Suppressor macrophage treated with lipopolysaccharide for 1 hour (primary cell): ENCODE measurements at places on chromosomes 3 and 15.

DNA sequence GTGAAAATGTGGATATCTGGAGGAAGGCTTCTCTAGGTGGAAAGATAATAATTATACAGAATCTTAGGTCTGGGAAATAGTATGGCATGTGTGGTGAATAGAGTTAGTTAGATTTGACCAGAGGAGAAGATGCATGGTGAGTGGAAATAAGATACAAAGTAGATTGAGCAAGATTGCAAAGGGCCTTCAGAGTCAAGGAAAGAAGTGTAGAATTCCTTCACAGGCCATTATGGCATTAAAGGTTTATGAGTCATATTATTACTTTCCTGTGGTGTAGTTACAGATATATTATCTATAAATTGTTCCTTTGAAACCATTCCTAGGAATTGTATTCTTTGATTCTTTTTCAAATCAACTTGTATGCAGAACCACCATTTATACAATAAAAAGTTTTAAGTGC, 660.3 kb downstream of the SI start:
- no peak for DNase-seq

GRCh38 chr3:23496165-23496564, 293.0 kb downstream of the UBE2E2 start:
- no peak for DNase-seq

DNA sequence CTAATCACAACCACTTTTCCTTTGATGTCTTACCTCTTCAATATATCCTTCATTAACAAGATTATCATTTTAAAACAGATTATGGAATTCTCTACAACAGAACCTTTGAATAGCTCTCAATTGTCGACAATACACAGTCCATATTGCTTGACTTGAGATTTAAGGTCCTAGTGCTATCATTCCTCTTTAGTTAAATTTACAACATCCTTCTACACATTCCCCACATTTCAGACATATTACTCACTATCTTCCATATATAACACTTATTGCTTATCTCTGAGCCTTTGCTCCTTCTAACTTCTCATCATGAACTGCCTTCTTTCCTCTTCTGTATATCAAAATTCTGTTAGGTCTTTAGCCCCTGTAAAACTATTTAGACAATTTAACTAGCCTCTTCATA, 247.0 kb downstream of the STXBP5L start:
- no peak for DNase-seq

- no peak for DNase-seq
Measured at GRCh38 chr3:123536153-123536895, 48.5 kb downstream of the HACD2 start.

- no peak for DNase-seq
Measured at GRCh38 chr3:150825192-150825915, 62.4 kb upstream of the SIAH2 start.

DNA sequence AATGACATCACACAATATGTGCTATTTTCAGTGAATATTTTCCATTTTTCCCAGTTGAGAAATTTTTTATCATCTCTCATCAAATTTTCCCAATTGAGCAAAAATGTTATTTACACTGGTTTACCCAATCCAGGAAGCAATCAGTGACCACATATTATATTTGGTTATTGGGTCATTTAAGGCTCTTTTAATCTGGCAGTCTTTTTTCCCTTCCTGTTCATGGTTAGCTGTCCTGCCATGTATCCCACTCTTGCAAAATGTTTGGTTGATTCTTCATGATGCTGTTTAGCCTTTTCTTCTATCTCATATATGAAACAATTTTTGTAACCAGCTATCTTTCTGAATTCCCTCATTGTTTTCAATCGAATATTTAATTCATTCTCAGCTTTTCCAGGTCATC, 626.0 kb downstream of the RBMS3 start:
- peak; percentile 25 for DNase-seq

GRCh38 chr3:192879346-192880031, 38.2 kb downstream of the MB21D2 start:
- no peak for DNase-seq

DNA sequence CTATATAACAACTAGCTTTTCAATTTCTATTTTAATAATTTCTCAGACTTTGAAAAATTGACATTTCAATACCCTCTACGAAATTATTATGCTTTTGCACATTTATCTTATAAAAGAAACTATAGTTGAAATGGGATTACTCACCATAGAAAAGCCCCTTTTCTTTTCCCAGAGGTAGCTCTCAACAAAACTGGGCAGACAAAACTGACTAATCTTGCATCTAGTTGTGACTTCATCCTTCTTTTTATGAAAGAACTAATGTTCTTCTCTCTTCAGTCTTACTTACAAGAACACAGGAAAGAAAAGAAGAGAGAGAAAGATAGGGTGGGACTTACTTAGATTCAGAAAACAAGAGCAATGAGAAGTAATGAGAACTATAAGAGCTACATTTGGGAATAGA, 61.0 kb downstream of the GPR160 start:
- peak; percentile 6 for DNase-seq

GRCh38 chr3:150414258-150414657, 6.2 kb downstream of the TSC22D2 start:
- peak; percentile 52 for DNase-seq

DNA sequence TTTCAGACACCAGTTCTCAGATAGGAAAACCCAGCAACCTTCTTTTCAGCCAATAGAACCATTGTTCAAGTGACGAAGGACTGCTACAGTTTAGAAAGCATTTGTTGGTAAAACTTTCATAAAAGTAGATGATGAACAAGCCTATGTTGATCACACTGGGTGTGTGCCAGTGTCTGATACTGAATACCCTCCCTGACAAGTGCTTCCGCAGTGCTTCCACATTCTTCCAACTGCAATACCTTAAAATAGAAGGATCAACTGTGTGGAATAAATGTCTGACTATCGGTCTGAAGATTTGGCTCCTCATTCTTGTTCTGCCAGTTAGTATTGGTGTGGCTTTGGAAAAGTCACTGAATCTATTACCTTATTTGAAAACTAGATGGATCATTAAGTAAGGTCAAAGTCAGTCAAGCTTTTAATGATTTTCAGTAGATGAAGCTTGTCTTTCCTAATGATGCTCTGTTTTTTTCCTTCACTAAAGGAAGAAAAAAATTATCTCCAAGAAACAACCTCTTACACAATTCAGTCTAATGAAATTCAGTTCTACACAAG, 479.4 kb upstream of the CBLB start:
- no peak for DNase-seq

GRCh38 chr3:50978991-50979667, 304.4 kb downstream of the DOCK3 start:
- no peak for DNase-seq

- DNase-seq, result peak; percentile 62
Measured at GRCh38 chr3:27467545-27467944, 16.6 kb downstream of the SLC4A7 start.

DNA sequence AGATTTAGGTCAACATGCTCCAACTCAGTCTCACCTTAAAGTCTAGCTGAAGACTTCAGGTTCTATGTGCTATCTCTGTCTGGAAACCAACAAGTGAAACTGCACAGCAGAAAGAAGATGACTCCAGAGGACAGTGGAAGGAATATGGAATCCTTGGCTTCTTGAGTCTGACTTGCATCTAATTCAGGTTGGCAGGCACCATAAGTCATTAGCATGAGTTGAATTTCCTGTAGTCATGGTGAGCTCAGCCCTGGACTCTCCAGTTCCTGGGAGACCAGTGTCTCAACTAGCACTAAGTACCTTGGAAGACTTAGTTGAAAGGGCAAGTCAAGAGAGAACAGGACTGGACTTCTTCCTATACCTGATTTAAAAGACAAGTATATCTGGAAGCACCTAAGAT, 129.7 kb downstream of the DTWD1 start:
- DNase-seq, result no peak

GRCh38 chr15:76147906-76148570, 88.3 kb downstream of the TMEM266 start:
- peak; percentile 41 for DNase-seq

DNA sequence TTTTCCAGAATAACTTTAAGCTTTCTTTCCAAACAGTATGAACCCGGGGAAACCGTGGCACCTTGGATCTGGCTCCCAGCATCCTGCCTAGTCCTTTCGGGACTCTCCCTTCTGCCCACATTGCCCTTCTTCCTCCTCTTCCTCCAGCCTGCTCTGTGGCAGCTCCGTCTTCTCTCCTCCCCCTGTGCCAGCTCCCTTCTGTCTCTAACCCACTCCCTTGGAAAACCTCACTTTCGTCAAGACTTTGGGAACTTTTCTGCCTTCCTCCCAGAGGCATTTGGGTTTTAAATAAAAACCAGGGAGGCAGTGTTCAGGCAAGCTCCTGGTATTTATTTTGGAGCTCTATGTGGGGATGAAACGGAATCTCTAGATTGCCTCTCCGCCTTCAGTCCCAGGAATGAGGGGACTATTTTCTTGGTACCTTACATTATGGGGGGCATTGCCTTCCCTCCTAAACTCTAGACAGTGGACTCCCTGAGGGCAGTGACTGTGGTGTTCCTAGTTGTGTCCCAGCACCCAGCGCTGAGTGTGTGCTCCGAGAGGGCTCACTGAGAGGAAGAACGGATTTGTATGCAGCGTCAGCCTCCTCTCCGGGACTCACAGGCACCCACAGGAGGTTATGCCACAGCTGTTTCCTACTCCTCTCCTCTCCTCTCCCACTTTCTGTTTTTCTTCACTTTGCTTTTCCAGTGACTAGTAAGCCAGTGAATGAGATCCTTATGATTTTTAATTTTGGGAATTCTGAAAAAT, 105.4 kb upstream of the MRPS22 start:
- DNase-seq, result no peak

DNA sequence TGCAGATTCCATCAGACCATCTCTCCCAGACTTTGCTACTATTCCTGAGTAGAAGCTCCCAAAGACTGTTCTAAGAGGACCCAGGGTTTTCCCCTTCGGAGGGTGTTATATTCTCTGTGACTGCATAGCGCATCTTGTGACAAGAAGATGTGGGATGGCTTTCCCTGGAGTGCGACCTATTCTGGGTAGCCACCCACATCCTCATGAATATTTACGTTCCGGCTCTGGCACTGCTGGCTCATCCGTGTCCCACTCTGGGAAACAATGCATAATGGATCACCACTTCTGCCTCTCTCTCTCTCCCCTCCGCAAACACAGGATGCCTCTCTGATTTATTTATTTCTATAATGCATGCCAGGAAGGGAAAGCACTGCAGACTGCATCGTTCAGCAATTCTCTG, 166.1 kb downstream of the PYDC2 start:
- no peak for DNase-seq

DNA sequence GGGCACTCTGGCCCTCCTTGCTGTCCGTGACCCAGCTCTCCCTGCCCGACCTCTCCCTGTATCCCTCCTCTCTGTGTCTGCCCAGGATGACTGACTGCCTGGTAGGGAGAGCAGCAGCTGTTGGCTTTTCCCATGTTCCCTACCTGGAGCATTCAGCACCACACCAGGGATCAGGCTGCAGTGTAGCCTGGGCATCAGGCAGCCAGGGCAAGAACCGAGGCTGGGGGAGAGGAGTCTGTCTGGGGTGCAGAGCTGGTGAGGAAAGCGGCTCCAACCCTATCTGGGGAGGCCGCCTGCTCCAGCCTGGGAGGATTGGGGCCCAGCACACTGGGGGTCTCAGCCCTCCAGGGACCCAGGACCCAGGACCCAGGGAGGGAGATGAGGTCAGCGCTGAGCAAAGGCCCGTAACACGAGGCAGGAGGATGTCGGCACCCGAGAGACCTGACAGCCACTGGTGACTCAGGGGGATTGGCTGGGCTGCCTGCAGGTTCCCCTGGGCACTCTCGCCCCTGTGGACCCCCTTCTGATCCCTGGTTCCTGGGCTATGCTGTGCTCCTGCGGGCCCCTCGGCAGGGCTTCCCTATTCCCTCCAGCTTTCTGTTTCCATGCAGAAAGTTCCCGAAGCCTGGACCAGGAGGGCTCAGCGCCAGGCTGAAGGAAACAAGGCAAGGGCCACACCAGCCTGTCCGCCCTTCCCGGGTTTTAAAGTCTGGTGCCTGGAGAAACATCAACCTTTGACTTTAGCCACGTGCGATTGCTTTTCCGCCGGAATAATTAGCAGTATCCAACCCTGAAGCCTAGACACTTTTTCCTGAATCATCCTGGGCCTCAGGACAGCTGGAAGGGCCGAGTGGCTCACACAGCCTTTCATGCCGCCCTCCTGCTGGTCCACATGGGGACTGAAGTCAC, 128.2 kb upstream of the MEF2A start:
- no peak for DNase-seq

DNA sequence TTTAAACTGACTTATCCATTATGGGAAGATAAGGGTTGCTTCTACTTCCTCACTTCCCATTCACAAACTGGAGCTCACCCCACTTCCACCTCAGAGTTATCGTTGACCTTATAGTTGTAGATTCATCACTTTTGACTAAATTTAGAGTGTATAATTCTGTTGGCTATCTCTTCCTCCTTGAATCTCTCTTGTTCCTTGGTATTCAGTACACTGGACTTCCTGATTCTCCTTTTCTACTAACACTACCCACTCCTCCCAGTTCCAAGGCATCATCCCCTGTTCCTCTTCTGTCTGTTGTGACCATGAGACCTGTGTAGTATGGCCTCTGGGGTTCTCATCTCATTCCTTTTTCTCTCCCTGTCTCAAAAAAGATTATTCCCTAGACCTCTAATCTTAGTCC, 5.9 kb upstream of the GPR87 start:
- peak; percentile 36 for DNase-seq

- no peak for DNase-seq
Measured at GRCh38 chr15:65360506-65360905, 17.3 kb downstream of the IGDCC3 start.

DNA sequence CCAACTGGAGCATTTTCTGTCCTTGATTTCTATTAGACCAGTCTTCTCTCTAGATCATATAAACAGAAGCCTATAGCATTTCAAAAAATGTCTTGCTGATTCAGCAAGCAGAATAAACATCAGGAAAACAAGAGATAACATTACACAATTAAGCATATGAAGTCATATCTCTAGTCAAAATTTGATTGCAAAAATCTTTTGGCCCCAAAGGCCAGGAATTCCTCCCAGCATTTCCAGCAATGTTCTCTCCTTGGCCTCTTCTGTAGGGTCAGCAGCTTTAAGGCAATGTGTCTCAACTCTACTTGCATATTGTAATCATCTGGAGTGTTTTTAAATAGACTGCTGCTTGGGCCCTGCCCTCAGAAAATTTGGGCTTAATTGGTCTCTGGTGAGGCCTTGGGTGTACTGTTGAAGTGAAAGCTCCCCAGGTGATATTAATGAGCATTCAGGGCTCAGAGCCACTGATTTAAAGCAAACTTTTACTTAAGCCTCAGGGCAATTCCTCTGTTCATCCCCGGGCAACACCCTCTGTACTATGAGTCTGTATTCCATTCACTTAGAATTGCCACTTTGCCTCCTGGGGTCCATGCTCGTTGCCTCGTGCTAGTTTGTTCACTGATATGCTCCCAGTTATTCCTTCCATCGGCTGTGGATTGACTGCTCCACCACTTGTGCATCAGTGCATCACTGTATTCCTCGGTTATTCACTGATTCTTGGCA, 1072.6 kb downstream of the ROBO2 start:
- DNase-seq, result no peak

- DNase-seq, result peak; percentile 87
Measured at GRCh38 chr3:41137686-41138111, 61.6 kb upstream of the CTNNB1 start.

DNA sequence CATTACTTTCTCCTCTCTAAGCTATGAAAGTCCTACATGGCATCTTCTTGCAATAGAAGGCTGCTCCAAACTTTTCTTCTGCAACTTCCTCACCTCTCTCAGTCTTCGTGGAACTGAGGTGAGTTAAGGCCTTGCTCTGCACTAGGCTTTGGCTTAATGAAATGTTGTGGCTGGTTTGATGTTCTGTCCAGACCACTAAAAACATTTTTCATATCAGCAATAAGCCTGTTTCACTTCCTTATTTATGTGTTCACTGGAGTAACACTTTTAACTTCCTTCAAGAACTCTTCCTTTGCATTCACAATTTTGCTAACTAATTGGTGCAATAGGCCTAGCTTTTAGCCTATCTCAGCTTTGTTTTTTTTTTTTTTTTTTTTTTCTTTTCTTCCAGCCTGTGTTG, 335.3 kb upstream of the NECTIN3 start:
- DNase-seq, result no peak
